ENCODE measurements at places on chromosomes 4 and X.

DNA sequence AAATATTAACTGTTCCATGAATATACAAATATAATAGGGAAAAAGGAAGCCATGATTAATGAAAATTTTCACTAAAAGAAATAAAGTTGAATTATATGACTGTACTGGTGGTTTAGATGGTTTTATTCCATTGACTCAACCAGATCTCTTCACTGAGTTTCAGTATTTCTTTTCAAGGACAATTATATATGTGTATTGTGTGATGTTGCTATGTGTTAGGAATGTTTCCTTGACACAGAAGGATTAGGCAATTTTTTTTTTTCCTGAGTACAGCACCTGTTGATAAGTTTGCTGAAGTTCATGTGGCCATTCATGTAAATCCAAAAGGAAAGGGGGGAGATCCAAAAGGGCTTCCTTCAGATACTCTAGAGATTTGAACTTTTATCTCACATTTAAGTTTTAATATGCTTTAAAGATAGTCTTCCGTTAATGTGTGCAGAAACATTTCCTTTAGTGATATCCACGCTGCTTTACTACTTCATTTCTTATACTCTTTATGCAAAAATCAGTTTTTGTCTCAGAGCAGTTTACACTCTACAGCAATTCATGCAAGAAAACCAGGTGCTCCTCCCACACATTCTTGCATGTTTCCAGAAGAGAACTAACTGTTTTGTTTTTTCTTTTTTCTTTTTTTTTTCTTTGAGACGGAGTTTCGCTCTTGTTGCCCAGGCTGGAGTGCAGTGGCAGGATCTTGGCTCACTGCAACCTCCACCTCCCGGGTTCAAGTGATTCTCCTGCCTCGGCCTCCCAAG lies 249.1 kb downstream of the RPA4 start:
- no peak for DNase-seq

- no peak for DNase-seq
Observed at GRCh38 chr4:148795156-148795864, 353.1 kb upstream of the NR3C2 start.

- DNase-seq: no peak
Observed at GRCh38 chr4:73432169-73433000, 3.6 kb upstream of the AFP start.

DNA sequence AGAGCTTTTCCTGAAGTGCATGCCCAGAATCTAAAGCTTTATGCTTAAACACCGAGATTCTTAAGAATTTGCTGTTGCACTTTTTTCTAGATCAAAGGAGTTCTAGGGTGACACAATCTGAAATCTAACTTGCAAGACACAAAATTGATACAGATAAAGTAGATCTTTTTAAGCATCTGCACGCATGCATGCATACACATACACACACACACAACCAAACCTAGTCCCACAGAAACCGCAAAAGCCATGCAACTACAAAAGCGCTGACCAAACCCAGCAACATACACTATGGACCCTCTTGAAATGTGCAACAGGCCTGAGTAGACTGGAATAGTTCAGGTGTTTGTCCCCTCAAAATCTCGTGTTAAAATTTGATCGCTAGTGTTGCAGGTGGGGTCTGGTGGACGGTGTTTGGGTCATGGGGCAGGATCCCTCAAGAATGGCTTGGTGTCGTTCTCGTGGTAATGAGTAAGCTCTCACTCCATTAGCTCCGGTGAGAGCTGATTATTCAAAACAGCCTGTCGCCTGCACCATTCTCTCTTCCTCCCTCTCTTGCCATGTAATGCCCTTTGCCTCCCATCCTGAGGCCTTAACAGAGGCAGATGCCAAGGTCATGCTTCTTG lies 52.7 kb downstream of the IRF2 start:
- no peak for DNase-seq

DNA sequence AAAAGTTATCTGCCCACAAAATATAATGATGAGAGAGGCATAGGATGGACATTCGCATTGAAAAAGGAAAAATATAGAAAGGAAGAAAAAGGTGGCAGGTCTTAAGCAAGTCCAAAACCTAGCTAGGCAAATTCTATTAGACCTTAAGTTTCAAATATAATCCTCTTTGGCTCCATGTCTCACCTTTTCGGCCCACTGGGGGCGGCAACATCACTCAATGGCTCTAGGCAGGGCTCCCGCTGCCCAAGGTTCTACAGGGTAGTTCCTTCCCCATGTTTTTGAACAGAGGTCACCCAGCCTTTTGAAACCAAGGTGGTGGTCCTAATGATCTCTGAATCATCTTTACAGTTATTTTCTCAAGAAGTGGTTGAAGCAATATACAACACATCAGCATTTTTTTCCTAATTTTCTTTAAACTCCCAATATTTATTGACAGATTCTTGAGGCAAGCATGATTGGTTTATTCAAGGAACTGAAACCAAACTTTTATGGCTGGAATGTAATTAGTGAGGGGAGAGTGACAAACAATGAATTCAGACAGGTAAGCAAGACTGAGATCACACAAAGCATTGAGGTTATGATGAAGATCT lies 309.4 kb downstream of the ANTXR2 start:
- DNase-seq: no peak

DNA sequence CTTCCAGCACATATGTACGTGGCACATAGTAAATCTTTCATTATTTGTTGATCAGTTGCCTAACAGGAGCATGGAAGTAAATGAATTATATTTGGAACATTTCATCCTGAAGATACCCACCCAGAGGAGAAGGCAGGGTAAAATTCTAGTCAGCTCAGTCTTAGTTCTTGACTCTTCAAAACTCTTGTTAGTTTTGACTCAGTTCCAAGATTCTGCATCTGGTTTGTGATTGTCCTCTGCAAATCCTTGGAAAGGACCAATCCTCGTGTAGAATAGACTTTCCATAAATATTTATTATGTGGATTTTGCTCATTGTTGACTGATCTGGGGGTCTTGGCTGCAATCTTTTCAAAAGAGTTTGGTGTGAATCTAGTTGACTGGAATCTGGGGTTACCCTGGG lies 257.5 kb upstream of the FAT1 start:
- no peak for DNase-seq

DNA sequence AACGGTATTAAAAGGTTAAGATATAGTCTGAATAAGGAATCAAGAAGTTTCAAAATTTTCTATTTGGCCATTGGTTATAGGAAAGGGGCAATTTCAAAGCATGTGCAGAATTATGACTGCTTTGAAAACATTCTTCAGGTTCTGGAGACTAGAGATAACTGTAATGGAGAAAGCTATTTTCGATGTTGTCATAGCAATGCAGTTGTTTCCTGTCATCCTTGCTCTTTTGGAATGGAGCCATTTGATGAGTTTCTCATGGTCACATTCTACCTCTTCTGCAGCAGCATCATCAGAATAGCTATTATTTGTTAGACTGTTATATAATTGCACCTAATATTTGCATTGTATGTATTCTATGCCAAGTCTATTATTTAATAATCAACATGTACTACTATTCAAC lies 368.2 kb upstream of the NR3C2 start:
- DNase-seq: no peak

- DNase-seq: no peak
Observed at GRCh38 chr4:146633471-146633800, 5.3 kb upstream of the POU4F2 start.

GRCh38 chr4:185730387-185730786 lies 81.6 kb downstream of the SORBS2 start:
- no peak for DNase-seq

DNA sequence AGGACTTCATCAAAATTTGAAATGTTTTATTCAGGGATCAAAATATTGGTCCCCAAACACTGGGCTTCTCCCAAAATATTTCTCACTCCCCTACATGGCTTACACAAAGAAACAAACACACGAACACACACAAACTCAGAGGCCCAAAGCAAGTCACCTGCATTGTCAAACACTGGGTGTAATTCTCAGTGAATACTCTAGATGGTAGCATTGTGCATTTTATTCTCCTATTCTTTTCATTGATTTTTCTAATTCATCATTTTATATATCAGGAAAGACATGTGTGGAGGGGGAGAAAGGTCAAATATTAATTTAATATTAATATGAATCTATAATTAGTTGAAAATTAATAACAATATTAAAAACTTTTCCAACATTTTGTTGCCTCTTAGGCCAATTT lies 72.3 kb upstream of the TNMD start:
- DNase-seq: no peak

- no peak for DNase-seq
Observed at GRCh38 chrX:104137496-104137895, 19.3 kb downstream of the SLC25A53 start.

- DNase-seq: no peak
Observed at GRCh38 chr4:182680234-182680653, 236.9 kb downstream of the DCTD start.

DNA sequence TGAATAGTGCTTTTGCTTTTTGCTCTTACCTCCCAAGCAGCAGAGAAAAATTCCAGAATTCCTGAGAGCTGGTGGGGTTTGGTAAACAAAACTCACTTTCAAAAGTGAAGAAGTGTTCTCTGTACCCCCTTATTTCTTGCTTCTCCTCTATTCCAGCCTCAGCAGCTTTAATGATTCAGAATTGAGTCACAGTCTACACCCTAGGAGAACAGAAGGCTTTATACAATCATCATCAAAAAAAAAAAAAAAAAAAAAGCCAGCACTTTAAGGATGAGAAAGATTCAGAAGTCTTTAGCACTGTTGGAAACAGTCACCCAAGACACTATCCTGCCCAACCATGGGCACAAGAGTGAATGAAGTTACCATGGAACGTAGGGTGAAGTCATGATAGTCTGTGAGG lies 1583.1 kb upstream of the PCDH10 start:
- no peak for DNase-seq

- DNase-seq: no peak
Observed at GRCh38 chrX:136168929-136169735, 21.8 kb downstream of the FHL1 start.

DNA sequence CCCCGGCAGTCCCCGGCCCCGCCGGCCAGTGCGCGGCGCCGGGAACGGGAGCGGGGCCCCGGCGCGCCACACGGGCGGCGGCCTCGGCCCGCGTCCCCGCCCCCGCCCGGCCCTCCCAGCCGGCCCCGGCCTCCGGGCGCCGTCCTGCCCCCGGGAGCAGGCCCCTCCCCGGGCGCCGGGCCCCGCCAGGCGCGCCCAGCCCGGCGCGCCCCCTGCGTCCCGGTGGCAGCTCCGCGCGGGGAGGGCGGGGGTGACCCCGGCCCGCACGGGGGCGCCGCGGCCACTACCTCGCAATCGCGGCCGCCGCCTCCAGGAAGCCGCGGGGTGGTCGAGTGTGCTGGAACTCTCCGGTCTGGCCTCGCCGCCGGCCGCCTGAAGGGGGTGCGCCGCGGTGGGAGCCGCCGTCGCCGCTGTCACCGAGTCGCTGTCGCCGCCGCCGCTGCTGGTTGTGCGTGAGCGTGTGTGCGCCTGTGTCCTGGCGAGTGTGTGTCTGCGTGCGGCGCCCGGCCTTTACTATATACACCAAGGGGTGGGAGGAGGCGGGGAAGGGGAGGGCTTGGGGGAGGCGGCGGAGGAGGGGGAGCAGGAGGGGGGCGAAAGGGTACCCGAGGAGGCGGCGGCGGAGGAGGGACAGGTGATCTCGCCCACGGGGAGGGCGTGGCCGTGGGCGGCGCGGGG lies at the start of gene RAI2:
Gene RAI2 (minus strand): TSS at position 488 of the 678 bp plus-strand sequence. CDS start 59,288 bp downstream, outside the sequence.
- no peak for DNase-seq

- no peak for DNase-seq
Observed at GRCh38 chrX:40530509-40530908, 50.3 kb upstream of the ATP6AP2 start.

GRCh38 chrX:53184836-53185235 lies 40.2 kb downstream of the KDM5C start:
- no peak for DNase-seq

GRCh38 chrX:16695079-16695676 lies 17.3 kb downstream of the CTPS2 start:
- DNase-seq: peak; percentile 22

DNA sequence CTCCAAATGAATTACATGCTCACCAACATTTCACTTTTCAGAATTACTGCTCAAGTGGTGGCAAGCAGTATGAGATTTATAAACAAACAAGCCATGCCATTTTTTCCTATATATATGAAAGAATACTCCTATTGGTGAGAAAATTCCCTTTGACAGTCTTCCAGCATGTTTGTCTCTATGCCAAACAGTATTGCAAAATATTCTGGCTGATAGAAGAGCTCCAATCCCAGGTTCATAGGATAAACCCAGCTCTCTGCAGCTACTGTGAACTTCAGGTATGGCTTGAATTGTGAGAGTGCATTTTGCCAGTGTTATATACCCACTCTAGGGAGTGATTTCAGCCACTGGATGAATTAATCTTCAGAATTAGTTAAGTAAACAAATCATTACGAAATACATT lies 108.8 kb downstream of the MAGEC2 start:
- DNase-seq: no peak

DNA sequence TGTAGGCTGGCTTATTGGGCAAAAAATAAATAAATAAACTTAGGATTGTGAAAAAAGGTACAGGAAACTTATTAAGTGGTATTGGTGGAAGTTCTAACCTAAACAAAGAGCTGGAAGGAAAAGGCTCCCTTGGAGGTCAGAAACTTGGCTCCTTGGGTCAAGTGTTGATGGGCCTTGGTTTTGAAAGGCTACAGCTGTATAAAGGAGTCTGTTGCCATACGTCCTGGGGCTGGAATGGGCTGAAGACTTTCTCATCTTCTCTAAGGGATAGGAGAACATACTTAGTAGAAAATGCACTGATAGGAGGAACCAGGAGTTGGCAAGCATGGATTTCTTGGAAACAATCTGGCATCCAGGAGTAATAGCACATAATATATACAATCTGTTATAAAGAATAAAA lies 56.6 kb downstream of the PDLIM5 start:
- DNase-seq: no peak

GRCh38 chr4:101419336-101420135 lies 72.2 kb upstream of the PPP3CA start:
- DNase-seq: no peak

GRCh38 chr4:125254106-125254505 lies 60.6 kb upstream of the FAT4 start:
- DNase-seq: no peak

DNA sequence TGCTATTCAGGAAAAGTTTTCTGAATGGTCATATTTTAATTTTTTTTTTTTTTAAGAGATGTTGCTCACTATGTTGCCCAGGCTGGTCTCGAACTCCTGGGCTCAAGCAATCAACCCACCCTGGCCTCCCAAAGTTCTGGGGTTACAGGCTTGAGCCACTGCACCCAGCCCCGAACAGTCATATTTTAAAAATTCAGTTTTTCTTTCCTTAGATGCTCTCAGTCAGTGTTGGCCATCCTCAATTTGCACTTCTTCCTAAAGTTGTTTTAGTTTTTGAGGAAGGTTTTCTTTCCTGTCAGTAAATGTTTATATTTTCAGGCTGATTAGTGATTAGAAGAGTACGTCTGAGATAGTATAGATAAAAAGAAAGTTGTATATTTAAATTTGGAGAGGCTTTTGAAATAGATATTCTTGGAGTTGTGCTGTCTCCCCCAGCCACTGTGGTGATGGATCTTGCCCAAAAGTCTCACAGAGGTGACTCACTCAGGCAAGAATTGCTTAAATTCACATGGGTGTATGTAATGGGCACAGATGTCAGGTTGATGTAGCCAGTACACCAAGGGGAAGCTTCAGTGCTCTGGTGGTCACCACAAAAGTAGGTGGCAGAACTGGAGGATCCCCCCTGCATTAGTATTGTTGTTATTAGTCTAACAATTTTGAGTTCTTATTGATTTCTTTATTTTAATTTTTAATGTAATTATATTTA lies 72.2 kb upstream of the ELOVL6 start:
- DNase-seq: no peak

GRCh38 chr4:7262134-7262533 lies 69.8 kb downstream of the SORCS2 start:
- no peak for DNase-seq

All from stimulated activated CD8-positive, alpha-beta memory T cell treated with anti-CD3 and anti-CD28 coated beads, Interleukin-4, amount 100 ng/mL, for 1 hour (primary cell).